H9 (cell line): ENCODE measurements at places on chromosomes 5 and 9. TPM values are rescaled to one million over a fixed set of nuclear protein-coding genes. Genes with fewer than 3 reads are reported as not detected.

DNA sequence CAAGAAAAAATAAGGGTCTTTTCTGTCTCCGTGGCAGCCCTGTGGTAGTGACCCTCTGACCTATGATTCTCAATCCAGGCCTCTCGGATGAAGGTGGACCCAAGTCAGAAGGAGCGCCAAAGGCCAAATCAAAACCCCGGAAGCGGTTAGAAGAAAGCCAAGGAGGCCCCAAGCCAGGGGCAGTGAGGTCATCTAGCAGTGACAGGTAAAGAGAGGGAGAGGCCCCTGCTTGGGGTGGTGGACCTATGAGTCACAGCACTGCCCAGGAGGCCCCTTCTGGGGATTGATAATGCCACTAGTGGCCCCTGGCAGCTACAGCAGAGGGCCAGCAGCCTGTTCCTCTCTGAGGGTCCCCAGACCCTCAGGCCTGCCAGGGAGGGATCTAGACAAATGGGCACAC, 6.4 kb upstream of the SLC2A8 start:
- DNase-seq = no peak

GRCh38 chr9:138021251-138022056, 143.9 kb downstream of the CACNA1B start:
- DNase-seq = no peak

GRCh38 chr9:128494746-128495129, 9.8 kb upstream of the GLE1 start:
- no peak for DNase-seq

GRM6 gene
- total RNA-seq = not detected in 2 replicates

LRRC19 gene
- not detected in 2 replicates for total RNA-seq

DNA sequence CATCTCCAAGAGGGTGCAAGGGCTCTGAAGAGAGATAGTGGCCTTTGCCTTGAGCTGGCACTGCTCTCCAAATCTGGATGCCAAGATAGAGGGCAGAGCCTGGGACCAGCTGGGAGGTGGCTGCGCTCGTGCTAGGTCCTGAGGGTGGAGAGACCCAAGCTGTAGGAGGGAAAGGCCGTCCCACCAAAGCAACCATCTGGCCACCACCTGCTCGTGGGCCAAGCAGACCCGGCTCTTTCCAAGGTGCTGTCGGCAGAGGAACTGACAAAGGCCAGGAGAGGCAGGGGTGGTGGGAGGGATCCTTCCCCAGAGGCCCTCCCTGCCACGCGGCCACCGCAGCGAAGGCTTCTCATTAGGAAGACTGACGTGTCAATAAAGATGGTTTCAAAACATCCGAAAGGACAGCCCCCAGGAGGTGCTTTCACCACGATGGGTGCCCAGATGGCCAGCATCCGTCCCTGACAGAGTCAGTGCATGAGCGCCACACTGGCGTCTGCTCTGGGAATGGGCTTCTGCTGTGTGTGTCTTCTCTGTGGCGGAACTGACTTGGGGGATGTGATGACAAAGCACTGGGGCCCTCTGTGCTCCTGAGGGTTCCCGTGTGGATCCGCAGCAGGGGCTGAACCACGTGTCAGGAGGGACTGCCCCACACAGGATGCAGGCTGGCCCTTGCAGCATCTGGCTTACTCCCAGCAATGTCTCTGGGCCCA, 213.5 kb downstream of the FANCC start:
- no peak for DNase-seq

DNA sequence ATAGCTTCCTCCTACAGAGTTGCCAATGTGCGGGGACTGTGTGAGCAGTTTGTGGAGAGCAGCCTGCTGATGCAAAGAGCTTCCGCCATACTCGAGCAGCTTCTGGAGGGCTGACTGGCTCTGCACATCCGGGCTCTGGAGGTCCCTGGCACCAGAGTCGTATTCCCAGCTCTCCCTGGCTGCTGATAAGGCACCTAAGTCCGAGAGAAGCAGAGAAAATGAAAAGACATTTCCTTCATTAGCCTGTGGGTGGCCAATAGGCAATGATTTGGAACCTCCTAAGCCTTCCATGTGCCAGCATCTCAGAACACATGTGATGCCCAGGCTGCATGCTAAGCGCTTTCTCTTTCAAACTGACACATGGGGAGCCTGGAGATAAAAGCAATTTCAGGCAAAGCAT, 94.3 kb downstream of the TSSK1B start:
- DNase-seq = no peak
